ENCODE measurements at places on chromosomes 6 and 20.

- H3K27ac ChIP-seq: no peak overlapping the region
- H3K27me3 ChIP-seq: no peaks in the 10 kb centered on the region
- H3K4me1 ChIP-seq: peaks cover 8% of the 10 kb centered on the region
- no peaks in the 10 kb centered on the region for H3K36me3 ChIP-seq
- H3K4me3 ChIP-seq: no peak overlapping the region
- DNase-seq: no peak
Observed at GRCh38 chr6:25835442-25836283, 3.8 kb upstream of the SLC17A1 start.

DNA sequence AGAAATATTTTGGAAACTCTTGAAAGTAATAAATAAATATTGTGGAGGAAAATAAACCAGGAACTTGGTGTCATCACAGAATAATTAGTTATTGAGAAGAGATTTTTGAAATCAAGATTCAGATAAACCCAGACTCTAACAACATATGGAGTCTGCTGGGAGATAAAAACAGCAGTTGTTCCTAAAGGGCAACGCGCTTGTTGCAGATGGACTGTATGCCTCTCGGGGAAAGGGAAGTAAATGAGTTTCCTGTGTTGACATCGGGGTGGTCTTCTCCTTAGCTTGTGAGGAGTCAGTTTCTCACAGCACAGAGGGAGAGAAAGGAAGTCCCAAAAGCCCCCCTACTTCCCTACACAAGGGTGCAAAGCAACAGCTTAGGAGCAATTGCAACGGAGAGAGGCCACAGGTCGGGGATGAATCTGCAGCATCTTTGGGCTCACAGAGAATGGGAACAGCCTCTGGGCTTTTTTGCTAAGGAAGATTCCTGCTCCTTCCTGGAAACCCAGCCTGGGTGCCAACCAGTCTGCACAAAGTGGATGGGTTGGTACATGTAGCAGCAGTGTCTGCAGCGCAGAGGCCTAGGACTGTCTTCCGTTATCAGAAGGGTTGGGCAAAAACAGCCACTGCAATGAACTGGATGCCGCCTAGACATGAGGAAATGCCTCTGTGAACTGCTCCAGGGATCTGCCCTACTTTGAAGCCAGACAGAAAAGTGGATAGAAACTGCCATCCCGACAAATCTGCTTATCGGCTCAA is 603.0 kb upstream of the NRSN1 start:
- DNase-seq: no peak
- no peak overlapping the region for H3K4me3 ChIP-seq
- H3K4me1 ChIP-seq: no peaks in the 10 kb centered on the region
- no peak overlapping the region for H3K27ac ChIP-seq
- H3K27me3 ChIP-seq: no peaks in the 10 kb centered on the region

DNA sequence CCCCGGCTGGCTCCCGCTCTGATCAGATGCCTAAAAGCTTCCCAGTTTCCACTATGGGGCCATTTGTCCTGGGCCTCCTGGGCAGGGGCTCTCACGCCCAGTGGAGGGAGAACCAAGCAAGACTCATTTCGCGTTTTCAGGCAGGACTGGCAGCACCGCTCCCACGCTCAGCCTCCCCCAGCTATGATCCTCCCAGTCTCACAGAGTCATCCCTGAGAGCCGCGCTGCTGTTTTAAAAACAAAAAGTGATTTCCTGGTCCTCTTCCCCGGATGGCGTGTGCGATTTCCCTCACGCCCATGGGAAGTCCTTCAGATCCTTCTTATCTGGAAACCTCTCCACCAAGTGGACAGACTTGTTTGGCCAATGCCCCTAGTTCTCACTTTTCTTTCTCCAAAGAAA is at the start of gene ADGRF5:
Gene ADGRF5, minus strand, starts transcription at position 208 of the 400 bp plus-strand sequence. CDS start 15,176 bp downstream, outside the sequence.
- H3K27me3 ChIP-seq: no peaks in the 10 kb centered on the region
- no peak within 1 kb of the TSS for H3K4me3 ChIP-seq
- no peaks in the 10 kb centered on the region for H3K36me3 ChIP-seq
- H3K4me1 ChIP-seq: no peaks in the 10 kb centered on the region
- DNase-seq: no peak
- H3K27ac ChIP-seq: no peak within 1 kb of the TSS

DNA sequence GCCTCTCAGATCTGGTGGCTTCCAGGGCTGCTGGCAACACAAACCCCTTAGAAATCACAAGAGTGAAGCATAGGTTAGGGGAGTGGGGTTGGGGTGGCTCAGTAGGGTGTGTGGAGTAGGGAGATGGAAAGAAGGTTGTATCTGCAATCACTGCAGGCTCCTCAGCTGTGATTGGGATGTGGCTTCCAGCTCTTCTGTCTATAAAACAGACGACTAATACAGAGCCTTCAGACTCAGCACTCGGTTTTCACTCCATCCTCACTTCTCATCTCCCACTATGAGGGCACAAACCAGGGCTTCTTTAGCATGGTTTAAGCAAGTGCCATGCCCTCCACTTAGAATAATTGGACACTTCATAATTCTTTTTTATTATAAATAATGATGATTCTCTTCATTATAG is 46.4 kb upstream of the CAP2 start:
- no peaks in the 10 kb centered on the region for H3K4me1 ChIP-seq
- H3K36me3 ChIP-seq: no peaks in the 10 kb centered on the region
- H3K4me3 ChIP-seq: no peak overlapping the region
- no peak overlapping the region for H3K27ac ChIP-seq

DNA sequence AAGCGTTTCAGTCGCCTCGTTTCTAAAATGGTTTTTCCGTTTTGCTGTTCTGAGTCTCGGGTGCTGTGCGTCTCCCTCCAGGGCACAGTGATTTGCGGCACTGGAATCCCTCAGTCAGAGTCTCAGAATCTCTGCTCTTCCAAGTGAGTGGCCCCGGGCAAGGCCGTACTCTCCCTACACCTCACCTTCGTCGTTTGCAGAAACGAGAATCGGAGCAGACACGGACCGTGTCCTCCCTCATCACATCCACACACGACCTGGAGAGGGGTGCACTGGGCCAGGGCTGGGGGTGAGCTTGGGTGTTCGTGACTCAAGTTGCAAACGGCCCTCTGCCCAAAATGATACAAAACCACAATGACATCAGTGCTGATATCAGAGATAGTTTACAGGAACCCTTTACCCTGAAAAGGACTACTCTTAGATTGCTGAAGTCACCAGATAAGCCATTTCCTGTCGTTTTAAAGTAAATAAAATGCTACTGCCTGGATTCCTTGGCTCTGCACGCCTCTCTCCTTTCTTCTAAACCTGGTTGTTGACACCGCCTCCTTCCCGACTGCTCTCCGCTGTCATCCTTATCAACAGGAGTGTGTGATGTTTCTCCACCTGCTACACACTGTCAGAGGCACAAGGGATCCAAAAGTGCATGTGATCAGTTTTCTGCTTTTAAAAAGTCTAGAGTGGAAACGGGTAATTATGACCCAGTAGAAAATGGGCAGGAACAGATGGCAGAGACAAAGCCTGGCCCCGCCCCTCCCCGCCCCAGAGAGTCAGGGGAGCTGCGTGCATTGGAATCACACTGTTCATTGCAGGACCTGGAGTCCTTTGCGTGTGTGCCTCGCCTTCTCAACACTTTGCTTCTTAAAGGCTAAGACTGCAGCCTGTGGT is 38.4 kb downstream of the KIF25 start:
- DNase-seq: no peak
- peak overlapping the region; percentile 71 for H3K4me3 ChIP-seq
- peaks cover 5% of the 10 kb centered on the region for H3K27me3 ChIP-seq
- H3K36me3 ChIP-seq: peaks cover 5% of the 10 kb centered on the region

DNA sequence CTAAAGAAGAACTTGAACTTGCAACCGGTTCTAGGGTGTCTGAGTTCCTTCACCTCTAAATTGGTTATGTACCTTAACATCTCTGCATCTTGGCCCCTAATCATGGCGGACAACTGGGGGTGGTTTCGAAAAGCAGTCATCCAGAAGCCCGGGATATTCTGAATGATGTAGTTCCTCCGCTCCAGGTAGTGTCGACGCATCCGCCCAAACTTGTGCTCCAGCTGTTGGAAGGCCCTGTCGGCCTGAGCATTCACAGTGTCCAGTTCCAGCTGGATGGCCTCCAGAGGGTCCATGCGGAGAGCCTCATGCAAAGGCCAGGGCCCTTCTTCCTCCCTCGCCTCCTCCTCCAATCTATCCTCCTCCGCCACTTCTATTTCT is 887 bp downstream of the TSPYL1 start:
- DNase-seq: no peak
- H3K4me3 ChIP-seq: peak overlapping the region; percentile 97

DNA sequence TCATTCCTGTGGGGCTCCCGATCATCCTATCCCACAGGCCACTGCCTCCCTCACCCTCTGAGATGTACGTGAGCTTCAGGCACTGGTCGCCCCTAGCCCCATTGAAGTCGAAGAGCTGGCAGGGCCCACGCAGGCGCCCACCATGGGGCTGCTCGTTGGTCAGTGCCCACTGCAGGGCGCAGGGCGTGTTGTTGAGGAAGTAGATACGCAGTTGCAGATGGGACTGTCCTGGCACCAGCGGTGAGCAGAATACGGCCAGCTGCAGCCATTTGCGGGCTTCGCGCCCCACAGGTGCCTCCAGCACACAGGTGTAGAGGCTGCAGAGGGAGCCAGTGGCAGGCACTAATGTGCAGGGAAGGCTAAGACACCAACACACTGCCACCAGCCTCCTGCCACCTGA is 6.2 kb downstream of the UNC5CL start:
- no peak for DNase-seq
- H3K36me3 ChIP-seq: no peaks in the 10 kb centered on the region
- H3K4me1 ChIP-seq: peaks cover 10% of the 10 kb centered on the region
- no peak overlapping the region for H3K27ac ChIP-seq
- H3K27me3 ChIP-seq: no peaks in the 10 kb centered on the region

GRCh38 chr6:125741336-125741735 is 8.1 kb upstream of the HEY2 start:
- peaks cover 7% of the 10 kb centered on the region for H3K4me1 ChIP-seq
- no peaks in the 10 kb centered on the region for H3K36me3 ChIP-seq
- no peak for DNase-seq
- H3K27me3 ChIP-seq: peaks cover 57% of the 10 kb centered on the region

DNA sequence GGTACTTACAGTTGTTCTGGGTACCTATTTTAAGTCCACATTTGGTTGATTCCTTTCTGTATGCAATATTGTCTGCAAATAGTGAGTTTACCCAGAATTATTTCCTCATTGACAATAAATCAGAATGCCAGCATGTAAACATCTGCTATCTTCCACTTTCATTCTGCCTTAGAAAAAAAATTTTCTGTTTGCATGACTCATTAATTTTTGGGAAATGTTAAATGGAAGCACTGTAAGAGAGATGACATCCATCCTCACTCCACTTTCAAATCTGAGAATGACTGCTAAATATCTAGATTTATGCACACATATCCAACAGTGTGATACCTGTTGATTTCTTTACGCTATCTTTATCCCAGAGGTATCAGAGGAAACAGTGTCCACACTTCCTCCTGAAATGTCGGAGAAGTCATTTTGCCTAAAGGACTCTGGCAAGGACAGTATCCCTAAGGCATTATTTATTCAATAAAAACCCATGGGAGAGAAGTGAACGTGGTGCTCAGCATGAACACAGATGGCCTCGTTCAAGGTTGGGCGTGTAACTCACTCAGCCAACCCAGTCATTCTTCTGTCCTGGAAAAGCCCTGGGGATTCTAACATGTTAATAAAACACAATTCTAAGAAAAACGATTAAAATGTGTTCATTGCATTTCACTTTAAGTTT is 780.9 kb downstream of the QKI start:
- no peak overlapping the region for H3K27ac ChIP-seq
- H3K27me3 ChIP-seq: no peaks in the 10 kb centered on the region
- H3K4me3 ChIP-seq: no peak overlapping the region
- H3K4me1 ChIP-seq: no peaks in the 10 kb centered on the region
- no peaks in the 10 kb centered on the region for H3K36me3 ChIP-seq
- no peak for DNase-seq

- H3K4me3 ChIP-seq: no peak overlapping the region
- peak overlapping the region; percentile 84 for H3K27ac ChIP-seq
- H3K36me3 ChIP-seq: peaks cover 54% of the 10 kb centered on the region
- peaks cover 66% of the 10 kb centered on the region for H3K4me1 ChIP-seq
- H3K27me3 ChIP-seq: no peaks in the 10 kb centered on the region
Observed at GRCh38 chr6:16511723-16512489, 249.4 kb downstream of the ATXN1 start.

- peak overlapping the region; percentile 96 for H3K4me3 ChIP-seq
- H3K4me1 ChIP-seq: peaks cover 51% of the 10 kb centered on the region
- peak overlapping the region; percentile 78 for H3K27ac ChIP-seq
- peaks cover 12% of the 10 kb centered on the region for H3K36me3 ChIP-seq
Observed at GRCh38 chr6:105402090-105402938, 568 bp downstream of the PREP start.

GRCh38 chr20:14334306-14334930 is 3.0 kb downstream of the FLRT3 start:
- no peaks in the 10 kb centered on the region for H3K36me3 ChIP-seq
- H3K4me1 ChIP-seq: no peaks in the 10 kb centered on the region
- H3K27me3 ChIP-seq: no peaks in the 10 kb centered on the region

DNA sequence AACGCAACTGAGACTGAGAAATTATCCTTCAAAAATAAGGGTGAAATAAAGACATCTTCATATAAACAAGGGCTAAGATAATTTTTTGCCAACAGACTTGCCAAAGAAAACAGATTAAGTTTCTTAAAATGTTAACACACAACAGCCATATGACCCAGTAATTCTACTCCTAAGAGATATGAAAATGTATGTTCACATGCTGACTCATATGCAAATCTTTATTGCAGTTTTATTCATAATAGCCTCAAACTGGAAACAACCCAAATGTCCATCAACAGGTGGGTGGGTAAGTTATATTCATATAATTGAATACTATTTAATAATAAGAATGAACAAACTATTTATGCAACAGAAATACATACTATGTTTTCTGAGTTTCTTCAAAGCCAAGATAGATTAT is 140.1 kb downstream of the REV3L start:
- peak overlapping the region; percentile 24 for H3K27ac ChIP-seq
- DNase-seq: no peak

DNA sequence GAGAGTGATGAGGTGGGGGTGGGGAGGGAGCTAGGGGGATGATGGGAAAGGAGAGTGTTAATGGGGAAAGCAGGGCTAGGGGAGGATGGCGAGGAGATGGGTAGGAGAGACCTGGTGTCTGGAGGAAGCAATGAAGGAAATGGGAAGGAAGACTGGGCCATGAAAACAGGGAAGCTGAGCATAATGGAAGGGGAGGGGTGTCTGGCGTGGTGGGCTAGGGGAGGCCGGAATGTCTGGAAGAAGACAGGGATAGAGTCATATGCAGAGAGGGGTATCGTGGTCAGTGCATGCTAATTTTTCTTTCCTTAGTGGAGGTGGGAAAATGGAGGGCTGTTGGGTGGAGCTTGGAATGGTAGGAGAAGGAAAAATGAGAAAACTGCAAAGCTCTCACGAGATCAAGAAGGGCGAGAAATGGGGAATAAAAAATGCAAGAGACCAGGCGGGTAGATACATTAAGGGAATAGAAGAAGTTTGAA is 423 bp downstream of the KLHDC3 start:
- peak overlapping the region; percentile 96 for H3K4me3 ChIP-seq
- no peak for DNase-seq
- H3K36me3 ChIP-seq: peaks cover 68% of the 10 kb centered on the region
- no peaks in the 10 kb centered on the region for H3K27me3 ChIP-seq

DNA sequence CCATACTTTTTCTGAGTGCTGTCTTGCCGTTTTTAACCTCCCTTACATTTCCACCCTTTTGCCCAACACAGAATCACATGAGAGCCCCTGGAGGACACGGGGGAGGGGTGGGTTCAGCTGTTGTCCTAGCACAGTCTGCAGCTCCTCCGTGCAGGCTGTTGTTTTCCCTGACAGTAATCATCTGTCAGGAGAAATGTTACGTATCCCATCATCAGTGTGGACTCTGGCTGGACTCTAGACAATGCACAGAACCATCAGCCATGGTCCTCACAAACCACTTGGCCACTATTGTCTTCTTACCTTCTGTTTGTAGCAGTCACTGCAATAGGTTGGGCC is 92.1 kb downstream of the RIN2 start:
- no peak overlapping the region for H3K4me3 ChIP-seq
- peaks cover 2% of the 10 kb centered on the region for H3K27me3 ChIP-seq
- H3K36me3 ChIP-seq: no peaks in the 10 kb centered on the region
- H3K4me1 ChIP-seq: no peaks in the 10 kb centered on the region
- no peak for DNase-seq
